ENCODE measurements at places on chromosomes 7 and 10. TPM values are rescaled to one million over a fixed set of nuclear protein-coding genes. Genes with fewer than 3 reads are reported as not detected.

PTPN12 gene
- 16.2 TPM for total RNA-seq

LLCFC1 gene
- not detected for total RNA-seq

CCL26 gene
- not detected for total RNA-seq

- DNase-seq: no peak
Measured at GRCh38 chr10:64617085-64617484, 1095.9 kb downstream of the REEP3 start.
